ENCODE measurements at places on chromosomes 4 and X. TPM values are rescaled to one million over a fixed set of nuclear protein-coding genes. Genes with fewer than 3 reads are reported as not detected.

GRCh38 chr4:26228883-26229282 is 91.9 kb upstream of the RBPJ start:
- DNase-seq, result no peak

GRCh38 chr4:169286562-169287301 is 16.0 kb upstream of the SH3RF1 start:
- no peak for DNase-seq

GRCh38 chr4:111641813-111642579 is 503.3 kb upstream of the FAM241A start:
- peak; percentile 91 for DNase-seq

Gene CDX4
- not detected for total RNA-seq

- no peak for DNase-seq
Measured at GRCh38 chr4:122765692-122766352, 33.3 kb downstream of the BBS12 start.

- no peak for DNase-seq
Measured at GRCh38 chrX:9903146-9903545, 64.0 kb upstream of the CLDN34 start.

DNA sequence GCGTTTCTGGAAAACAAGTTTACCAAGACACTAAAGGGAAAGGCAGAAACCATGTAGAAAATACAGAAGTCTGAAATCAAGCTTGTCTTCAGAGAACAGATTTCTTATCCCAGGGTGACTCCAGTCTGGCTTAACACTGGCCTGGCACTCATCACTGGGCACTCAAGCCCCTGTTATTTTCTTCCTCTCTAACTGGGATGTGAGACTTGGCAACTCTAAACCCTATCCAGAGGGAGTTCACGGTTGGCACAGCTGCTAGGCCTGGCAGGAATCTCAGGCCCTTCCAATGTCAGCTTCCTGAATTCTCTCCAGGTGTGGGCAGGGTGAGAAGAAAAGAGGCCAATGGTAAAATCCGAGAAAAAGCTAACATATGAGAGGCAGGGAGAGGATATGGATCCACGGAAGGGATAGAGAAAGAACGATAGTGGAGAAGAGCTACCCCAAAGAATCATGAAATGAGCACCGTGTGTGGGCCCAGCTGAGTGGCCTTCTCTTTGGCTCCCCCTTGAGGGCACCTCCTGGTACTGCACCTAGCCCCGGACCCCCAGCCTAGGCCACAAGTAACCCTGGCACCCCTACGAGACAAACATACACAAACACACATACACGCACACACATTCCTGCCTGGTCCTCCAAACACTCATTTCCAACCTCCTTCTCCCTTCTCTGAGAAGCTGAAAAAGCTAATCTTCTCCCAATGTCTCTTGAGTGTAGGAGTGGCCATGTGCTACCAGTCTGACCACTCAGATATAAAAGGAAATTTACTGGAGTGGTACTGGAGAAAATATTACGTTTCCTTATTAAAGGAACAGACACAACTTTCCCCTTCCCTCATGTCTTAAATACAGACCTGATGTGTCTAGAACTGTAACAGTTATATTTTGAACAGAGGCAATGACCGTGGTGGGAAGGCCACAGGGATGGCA is 16.6 kb upstream of the PTCHD1 start:
- no peak for DNase-seq

Gene C4orf54
- total RNA-seq, result 0.20 TPM

Gene OCRL
- 25.5 TPM for total RNA-seq

DNA sequence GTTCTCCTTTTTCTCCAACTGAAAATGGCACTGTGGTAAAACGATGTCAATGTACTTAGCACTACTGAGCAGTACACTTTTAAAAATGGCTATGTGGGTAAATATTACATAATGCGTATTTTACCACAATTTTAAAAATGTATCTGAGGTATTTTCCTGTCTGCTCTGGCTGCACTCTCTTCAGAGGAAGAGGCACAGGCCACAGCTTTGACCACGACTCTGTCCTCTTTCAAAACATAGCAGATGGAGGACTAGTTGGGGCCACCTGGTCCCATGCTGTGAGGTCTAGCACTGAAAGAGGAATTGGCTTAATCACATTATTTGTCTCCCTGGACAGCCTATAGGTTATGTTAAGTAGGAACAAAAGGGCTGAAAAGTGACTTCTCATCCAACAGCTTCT is 5.2 kb downstream of the KCNE5 start:
- no peak for DNase-seq

GRCh38 chr4:143026459-143027170 is 158.1 kb upstream of the USP38 start:
- no peak for DNase-seq

DNA sequence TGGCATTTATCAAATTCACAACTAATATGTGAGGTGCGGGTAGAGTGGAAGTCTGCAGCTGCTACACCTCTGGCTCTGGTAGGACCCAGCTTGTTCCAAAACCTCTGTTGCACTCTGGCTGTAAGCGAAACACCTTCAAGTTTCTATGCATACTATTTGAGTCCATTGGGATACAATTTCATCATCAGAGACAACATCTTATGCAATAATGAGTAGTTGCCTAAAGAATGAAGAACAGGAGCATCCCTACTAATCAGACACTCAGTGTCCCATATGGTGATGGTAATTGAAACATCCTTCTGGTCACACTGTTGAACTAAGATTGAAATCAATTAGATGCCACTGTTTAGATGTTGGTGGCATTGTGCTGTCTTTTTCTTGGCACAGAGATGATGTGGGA is 178.4 kb downstream of the MGST2 start:
- no peak for DNase-seq

Gene GCNA
- 3.1 TPM for total RNA-seq

Gene MAPK10
- total RNA-seq, result 99.1 TPM

DNA sequence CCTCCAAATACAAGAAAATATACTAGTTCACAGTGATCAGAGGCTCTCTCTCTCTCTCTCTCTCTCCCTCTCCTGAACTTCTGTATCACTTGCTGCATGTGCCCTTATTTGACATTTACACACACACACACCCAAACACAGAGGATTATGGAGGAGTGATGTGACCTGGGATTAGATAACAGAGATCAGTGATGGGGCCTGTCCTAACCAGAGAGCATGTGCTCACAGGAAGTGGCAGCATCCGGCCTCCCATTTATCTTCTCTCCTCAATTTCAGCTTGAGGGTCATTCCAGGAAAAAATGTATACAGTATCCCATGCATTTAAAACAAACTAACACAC is 143.0 kb downstream of the TSPAN5 start:
- no peak for DNase-seq

Gene UCHL1
- 896 TPM for total RNA-seq

Data from spinal cord (tissue), 10 donors.